ENCODE measurements at places on chromosomes 7 and 10. TPM values are rescaled to one million over a fixed set of nuclear protein-coding genes. Genes with fewer than 3 reads are reported as not detected.
A peak's percentile ranks its signal among the peaks of the same experiment; 100 is the strongest.

The LLCFC1 gene
- total RNA-seq = not detected

The SEMA3C gene
- 86.8 TPM for total RNA-seq

The GNGT1 gene
- not detected for total RNA-seq

The PAX4 gene
- not detected for total RNA-seq

The LDB3 gene
- 67.9 TPM for total RNA-seq

The RPEL1 gene
- not detected for total RNA-seq

The SUN3 gene
- not detected for total RNA-seq

The MBL2 gene
- not detected for total RNA-seq

The SLC35B4 gene
- total RNA-seq = 16.0 TPM

GRCh38 chr7:24135003-24135817, 148.8 kb upstream of the NPY start:
- DNase-seq = no peak

DNA sequence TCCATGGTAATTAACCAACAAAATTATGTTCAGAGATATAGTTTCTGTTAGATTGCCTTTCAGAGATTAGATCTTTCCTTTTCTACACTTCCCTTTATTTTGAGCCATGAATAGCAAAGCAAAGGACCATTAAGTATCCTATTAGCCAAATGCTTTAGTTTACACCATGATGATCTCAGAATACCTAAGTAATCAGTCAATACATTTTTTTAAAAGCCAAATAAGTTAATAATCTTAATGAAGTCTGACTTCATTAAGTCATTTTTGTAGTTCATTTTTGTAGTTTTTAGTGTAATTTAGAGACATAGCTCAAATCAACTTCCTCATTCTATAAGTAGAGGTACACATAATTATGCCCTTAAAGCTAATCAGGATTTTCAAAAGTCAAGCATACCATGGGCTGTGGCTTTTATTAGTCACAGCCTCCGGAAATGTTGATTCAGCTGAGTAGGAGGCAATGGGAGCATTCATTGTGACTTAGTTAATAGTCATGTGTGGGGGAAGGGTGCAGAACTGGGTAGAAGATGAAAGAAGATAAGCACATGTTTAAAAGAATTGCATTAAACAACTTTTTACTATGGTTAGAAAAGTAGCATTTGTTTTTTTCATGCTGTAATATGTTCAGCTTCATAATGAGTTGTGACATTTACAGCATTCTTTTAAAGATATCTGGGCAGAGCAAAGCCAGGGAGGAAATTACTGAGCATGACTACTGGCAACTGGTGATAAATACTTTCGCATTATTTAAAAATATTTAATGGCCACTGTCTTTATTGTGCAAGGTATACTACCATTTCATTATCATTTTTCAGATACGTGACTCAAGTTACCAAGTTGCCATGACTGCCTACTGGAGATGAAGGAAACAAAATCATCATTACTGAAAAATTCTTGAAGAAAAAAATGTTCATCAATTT, 57.3 kb upstream of the CCDC71L start:
- DNase-seq = no peak

GRCh38 chr7:5567790-5568189, 144.2 kb upstream of the TNRC18 start:
- no peak for DNase-seq

DNA sequence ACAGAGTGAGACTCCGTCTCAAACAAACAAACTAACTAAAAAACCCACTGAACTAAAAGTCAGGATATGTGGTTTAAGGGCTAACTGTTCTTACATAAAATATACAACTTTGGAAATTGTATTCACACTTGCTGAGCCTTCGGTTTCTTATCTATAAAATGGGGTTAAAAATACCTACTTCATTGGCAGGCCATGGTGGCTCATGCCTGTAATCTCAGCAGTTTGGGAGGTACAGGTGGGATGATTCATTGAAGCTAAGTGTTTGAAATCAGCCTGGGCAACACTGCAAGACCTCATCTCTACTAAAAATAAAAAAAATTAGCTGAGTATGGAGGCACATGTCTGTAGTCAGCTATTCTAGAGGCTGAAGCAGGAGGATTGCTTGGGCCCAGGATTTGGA, 115.4 kb upstream of the KLF6 start:
- no peak for DNase-seq

DNA sequence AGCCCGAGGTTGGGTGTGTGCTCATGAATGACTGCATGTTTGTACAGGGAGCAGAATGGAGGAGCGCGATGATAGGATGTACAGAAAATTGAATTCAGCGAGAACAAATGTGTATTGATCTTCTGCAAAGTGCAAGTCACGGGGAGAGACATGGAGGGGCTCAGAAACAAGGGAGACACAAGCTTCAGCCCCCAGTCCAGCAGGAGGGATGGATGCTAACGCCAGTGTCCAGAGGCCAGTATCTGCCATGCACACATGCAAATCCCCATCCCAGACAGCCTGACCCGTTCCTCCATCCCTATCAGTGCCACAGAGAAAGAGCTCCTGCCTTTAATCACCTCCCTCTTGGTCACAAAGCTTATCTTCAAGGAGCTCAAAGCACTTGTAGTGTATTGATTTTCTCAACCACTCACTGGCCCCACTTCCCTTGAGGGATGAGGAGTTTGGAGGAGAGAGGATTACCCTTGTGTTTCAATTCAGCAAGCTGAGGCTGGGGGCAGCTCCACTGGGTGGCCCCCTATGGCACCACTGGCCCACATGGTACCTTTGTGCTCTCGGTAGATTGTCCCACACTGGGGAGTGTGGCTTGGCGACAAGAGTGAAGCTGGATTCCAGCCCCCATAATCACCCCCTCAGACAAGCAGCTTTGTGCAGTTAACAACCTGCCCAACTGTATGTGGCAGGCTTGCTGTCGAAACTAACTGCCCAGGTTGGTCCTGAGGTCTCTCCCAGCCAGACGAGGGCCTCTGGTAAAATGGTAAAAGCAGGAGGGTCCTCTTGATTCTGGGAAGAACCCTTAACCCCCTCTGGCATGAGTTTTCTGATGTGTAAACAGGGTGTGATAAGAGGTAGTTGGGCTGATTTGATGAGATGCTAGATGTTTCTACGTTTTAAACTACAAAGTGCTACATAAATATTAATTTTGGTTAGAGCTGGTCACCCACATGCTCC, 151.6 kb upstream of the UNC5B start:
- no peak for DNase-seq

DNA sequence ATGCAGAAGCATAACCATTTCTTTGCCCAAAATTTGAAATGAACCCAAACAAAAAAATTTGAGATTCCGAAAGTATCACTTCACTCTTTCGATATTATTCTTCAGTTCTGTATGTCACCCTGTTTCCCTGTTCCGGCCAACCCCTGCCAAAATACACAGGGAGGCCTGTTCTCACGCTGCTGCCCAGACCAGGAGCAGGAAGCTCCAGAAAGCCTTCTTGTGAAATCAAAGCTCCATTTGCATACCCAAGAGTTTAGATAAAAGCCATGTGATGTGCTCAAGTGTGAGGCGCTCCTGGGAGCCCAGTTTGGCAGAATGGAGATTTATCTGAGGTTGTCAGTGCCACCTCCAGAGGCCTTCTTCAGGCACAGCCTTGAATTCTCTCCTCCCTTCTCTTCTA, 236.2 kb downstream of the FGFR2 start:
- DNase-seq = no peak

- no peak for DNase-seq
Observed at GRCh38 chr7:47196106-47196645, 385.7 kb downstream of the TNS3 start.

DNA sequence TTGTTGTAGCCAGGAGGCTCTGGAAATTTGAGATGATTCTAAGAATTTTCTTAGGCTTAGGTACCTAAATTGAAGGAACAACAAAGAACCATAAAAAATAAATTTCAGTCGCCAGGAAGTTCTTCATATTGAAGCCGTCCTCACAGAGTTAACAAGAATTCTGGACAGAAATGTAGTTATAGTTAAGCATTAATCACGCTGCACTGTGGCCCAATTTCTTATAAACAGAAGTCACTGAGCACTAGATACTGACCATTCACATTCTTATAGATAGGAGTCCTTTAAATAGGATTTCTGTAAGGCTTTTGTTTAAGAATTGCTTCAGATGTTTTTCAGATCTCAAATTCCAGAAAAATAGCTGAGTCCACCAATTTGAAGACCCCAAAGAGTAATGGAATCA, 256.2 kb upstream of the PITRM1 start:
- no peak for DNase-seq

DNA sequence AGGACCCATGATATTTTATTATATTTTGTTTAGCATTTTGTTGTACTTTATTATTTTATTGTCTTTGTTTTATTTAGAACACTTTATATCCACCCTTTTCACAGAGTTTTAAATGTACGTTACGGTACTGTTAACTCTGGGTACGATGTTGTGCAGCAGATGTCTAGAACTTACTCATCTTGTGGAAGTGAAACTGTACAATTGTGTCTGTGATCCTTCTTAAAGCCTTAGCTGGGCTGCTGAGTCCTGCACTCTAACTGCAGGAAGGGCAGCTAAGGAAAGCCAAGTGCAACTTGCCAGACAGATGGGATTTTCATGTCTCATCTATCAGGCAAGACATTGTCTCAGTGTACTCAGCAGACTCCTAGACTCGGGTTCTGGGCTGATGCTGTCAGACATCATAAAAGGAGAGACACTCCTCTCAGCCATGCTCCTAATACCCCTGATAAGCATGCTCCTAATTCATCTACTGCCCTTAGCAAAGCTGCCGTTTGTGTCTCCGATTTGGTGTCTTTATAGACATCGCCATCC, 14.6 kb upstream of the INSYN2A start:
- no peak for DNase-seq

GRCh38 chr7:1297017-1297960, 64.6 kb downstream of the UNCX start:
- DNase-seq = peak; percentile 30

DNA sequence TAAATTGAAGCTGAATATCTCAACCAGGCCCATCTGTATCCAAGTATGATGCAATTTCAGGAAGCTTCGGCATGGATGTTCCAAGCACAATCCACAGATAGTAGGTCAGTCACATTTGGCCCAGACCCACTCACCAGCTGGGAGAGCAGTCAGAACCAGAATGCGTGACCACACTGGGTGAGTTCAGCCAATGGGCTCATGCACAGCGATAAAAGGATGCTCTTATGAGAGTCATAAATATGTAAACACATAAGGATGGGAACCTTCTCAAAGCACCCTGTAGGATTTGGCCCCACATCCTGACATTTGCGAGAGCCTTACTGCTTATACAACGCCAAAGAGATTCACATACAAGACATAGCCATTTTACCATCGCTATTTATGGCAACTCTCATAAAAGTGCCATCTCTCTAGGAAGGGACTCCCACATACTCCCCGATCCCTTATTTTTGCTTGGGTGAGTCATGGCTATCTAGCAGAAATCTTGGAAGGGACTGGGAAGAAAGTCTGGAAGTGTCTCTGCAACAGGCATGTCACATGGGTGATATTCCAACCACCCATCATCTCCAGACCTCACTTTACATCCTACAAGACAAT, 3.0 kb downstream of the AFAP1L2 start:
- peak; percentile 66 for DNase-seq

DNA sequence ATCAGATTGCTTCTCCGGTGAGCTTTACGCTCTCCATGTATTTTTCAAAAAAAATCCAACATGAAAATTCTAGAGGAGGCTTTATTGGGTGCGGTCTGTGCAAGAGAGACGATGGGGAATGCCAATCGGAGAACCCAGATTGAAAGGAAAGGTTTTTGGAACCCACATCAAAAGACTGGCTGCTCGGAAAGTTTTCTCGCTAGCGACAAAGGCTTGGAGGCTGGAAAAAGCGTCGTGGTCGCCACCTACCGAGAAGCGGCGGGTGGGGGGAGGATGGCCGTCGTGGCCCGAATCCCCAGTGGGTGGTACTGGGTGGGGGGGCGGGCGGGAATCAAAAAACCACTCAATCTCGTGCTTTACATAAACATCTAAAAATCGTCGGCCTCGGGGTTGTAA, 1.1 kb upstream of the GTF2I start:
- DNase-seq = peak; percentile 81

- no peak for DNase-seq
Observed at GRCh38 chr7:79245623-79246249, 207.7 kb downstream of the MAGI2 start.

- DNase-seq = no peak
Observed at GRCh38 chr10:44725404-44725803, 185.7 kb upstream of the TMEM72 start.

GRCh38 chr7:5671046-5671445, 110.4 kb downstream of the RNF216 start:
- DNase-seq = no peak

DNA sequence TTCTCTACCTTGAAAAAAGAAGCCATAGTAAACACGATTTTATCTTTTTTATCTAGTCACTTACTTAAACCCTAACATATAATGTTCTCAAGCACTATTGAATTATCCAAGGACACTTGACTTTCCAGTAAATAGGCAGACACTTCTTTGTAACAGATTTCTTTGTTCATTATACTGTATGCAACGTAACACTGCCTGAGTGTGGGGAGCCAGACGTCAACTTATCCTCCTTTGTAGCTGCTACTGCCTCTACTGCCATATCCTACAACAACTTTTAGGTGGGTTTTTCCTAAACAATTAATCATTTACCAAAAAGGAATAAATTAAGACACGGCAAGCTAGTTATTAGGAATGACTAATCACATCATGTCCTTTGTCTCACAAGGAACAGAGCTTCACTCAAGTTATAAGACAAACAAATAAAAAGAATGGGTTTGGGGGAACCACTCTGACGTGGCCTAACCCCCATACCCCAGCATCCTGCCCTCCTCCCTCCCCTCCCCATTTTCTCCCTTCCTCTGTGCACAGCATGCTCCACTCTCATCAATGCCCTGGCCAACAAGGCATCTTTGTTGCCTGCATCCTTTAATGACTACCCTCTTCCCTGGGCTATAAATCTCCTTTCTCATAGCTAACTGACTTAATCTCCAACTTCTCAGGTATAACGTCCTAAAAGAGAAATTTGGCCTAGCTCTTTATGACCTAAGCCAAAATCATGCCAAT, 43.3 kb downstream of the DOCK4 start:
- DNase-seq = no peak

DNA sequence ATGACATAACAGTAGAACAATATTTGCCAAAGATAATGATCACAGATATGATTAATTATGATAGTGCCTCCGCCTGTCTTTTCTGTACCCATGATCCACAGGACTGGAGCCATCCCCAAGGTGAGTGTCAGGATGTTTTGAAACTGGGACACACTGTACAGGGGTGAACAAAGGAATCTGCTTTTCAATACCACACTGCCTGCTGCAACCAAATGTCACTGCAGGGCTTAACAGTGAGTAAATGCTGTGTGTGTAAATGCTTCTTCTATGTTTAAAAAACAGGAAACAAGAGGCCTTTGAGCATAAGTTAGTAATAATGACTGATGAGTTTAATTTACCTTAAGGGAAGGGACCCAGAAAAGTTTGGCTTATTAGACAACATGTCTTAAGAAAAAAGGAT, 65.2 kb downstream of the HBP1 start:
- no peak for DNase-seq

GRCh38 chr7:100585511-100586265, at the start of gene LRCH4:
Gene LRCH4, minus strand, starts transcription at chr7:100586129. Its CDS starts 29 bp downstream, at chr7:100586100.
- DNase-seq = no peak

GRCh38 chr10:74058071-74058470, 60.2 kb downstream of the VCL start:
- DNase-seq = no peak

- DNase-seq = no peak
Observed at GRCh38 chr7:22671177-22671879, 55.7 kb upstream of the IL6 start.

Measured in aorta (tissue), 5 donors.